ENCODE measurements at places on chromosomes 4 and X. TPM values are rescaled to one million over a fixed set of nuclear protein-coding genes. Genes with fewer than 3 reads are reported as not detected.

DNA sequence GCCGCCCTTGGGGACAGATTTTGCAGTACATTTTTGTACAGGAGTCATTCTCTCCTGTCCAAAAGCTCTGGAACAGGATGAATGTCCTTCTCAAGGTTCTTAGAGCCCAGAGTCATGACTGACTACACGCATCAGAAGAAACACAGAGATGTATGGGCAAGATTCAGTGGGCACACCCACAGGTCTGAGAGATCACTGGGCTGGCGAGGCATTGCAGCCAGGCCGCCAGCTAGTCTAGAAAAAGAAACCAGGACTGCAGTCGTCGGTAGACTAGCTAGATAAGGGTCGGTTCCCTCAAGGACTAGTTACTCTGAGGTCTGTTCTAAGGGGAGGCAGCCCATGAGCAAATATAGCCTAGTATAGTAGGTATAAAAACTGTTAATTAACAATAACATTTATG lies 19.8 kb downstream of the GBA3 start:
- no peak for DNase-seq

- no peak for DNase-seq
Observed at GRCh38 chr4:108029016-108029720, 39.5 kb downstream of the HADH start.

DNA sequence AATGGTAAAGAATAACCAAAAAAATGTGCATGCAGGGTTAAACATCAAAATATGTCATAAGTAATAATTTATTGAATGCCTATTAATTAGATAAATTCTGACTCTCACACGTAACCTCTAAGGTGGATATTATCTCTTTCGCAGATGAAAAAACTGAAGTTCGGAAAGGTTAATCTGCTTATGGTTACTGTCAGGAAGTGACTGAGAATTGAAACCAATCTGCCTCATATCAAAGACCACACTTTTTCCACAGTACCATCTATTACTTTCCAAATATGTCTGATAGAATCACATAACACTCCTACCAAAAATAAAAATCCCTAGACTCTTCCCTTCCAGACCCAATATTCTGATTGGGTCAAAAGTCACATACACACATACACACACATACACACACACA lies 6.2 kb downstream of the CHIC2 start:
- DNase-seq: no peak

GRCh38 chr4:114272226-114272625 lies 292.8 kb upstream of the ARSJ start:
- no peak for DNase-seq

- no peak for DNase-seq
Observed at GRCh38 chrX:17435476-17435875, 60.5 kb downstream of the NHS start.

DNA sequence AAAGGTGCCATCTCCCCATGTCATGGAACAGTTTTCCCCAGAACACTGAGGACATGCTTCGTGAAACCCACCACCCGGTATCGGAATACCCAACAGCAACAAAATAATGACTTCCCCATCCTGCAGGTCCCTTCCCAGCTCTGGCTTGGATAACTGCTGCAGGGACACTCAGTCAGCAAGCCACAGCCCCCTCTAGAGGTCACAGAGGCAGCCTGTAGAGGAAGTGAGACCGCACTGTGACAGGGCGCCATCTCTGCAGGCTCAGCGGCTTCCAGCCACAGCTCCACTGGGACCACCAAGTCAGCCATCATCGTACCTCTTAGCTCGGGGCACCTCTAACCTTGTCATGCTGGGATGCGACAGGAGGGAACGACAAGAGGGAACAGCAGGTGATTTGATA lies 315.9 kb downstream of the LDB2 start:
- DNase-seq: no peak

DNA sequence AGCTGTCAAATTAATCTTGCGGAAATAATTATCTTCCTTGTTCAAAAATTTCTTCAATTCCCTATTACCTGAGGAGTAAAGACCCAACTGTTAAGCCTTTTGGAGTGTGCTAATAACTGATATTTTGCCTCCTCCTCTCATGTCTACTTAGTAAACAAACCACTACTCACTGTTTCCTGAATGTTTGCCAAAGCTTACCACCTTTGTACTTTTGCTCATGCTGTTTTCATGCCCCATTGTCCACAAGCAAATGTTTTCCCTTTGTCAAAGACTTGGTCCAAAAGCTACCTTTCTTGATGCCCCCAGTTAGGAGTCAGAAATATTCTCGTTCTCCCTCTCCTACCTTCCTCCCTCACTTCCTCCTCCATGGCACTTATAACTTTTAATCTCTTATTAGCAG lies 226.1 kb downstream of the ENOX2 start:
- no peak for DNase-seq

DNA sequence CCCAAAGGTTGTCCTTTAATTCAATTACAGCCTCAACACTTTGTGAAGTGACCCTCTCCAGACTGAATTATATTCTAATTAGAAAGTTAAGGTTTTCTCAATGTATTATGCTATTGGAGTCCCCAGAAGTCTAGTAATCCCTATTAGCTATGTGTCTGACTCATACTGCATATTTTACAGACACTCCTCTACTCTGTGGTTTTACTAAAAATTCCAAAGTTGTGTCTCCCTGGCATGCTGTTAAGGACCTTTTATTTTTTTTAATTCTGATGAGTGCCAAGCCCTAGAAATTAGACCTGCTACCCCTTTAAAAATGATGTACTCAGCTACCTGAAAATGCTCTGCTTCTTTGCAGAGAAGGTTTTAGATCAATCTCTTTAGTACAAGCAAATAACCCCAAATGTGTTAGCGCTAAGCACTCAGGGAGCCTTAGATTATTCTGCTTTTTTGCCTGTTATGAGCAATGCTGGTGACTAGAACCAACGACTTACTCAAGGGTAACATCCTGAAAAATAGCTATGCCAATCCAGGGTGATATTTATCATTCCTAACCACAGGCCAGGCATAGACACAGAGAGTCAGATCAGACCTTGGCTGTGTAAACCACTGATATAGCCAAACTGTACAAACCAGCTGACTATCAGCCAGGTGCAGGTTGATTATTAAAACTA lies 26.1 kb upstream of the CXCL13 start:
- DNase-seq: no peak

DNA sequence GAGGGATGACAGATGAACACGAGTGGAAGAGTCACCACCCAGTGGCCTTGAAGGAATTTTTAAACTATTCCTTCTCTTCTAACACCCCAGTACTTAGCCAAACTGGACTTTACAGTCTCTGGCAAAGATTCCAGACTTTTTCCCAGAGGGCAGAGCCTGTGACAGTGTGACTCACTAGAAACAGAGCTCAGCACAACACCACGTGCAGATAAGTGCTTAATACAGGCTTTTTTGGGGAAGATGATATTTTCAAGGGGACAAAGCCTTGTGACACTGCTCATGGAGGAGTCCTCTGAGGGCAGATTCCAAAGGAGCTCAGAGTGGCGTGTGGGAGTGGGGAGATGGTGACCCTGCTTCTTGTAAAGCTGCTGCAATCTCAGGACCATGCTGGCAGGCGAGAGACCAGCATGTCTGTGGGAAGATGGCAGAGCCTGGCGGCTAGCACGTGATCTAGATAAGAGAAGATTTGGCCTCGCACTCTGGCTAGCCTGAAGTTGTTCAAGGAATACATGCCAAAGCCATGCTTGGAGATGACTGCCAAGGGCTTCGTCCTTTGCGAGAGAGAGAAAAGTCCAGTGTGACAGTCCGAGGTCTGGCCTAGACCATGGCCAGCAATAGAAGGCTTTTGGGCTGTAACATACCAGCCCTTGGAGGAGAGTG lies 2.4 kb downstream of the RAB33A start:
- DNase-seq: no peak

- DNase-seq: no peak
Observed at GRCh38 chr4:98929341-98930267, 671 bp upstream of the EIF4E start.

ASMT gene
- total RNA-seq: 0.41 TPM

PCDH18 gene
- total RNA-seq: 30.6 TPM

MAGEE2 gene
- total RNA-seq: 4.9 TPM

CAPN6 gene
- total RNA-seq: under 0.01 TPM

C4orf51 gene
- total RNA-seq: not detected

DUSP21 gene
- not detected for total RNA-seq

SLC10A3 gene
- total RNA-seq: 2.4 TPM

SLIT2 gene
- 11.0 TPM for total RNA-seq

RHOXF2B gene
- not detected for total RNA-seq

FOXR2 gene
- under 0.01 TPM for total RNA-seq
